ENCODE measurements at places on chromosomes 1 and 21.

GRCh38 chr1:216457356-216457755 is 34.1 kb upstream of the USH2A start:
- no peak for DNase-seq

DNA sequence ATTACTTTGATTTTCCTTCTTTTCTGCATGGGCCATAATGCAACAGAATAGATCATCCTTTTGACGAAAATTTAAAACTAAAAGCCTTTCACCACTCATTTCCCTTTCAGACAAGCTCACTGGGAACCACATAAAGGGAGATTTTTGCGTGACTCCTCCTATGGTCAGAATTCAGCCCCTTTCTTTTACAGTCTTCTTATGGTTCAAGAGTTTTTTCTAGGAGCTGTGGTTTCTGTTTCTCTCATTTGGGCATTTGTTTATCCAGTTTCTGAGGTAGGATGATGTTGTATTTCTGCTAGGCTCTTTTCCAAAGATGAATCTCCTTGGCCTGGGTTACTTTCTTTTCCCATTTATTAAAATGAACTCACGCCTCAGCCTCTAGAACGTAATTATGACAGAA is 16.9 kb downstream of the RGS1 start:
- no peak for DNase-seq

DNA sequence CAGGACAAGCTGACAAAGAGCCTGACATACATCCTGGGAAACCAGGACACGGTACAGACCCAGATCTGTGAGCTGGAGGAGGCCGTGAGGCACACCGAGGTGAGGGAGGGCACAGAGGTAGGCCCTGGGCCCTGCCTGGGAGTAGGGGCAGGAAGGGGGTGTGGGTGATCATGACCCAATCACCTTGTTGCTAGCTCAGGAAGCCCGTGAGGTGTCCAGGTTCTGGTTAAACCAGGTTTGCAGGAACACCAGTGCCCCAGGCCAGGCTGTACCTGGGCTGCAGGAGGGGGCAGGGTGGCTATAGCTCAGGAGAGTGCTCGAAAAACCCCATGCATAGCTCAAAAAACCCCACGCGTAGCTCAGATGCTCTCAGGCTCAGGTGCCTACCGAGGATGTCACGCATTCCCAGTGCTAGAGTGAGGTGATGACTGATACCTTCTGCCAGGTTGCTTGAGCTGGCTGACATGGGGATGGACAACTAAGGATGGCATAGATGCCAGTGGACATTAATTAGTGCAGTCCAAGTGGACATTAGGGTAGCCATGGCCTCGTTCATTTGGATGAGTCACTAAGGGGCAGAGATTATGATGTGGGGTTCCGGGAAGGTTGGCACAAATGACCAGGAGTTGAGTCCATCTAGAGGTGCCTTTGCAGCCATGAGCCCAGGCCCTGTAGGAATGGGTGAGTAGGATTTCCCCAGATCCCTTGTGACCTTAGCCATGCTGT is 3.7 kb downstream of the TRIM46 start:
- DNase-seq, result no peak

- DNase-seq, result no peak
Observed at GRCh38 chr1:9346566-9346965, 53.9 kb downstream of the SPSB1 start.

DNA sequence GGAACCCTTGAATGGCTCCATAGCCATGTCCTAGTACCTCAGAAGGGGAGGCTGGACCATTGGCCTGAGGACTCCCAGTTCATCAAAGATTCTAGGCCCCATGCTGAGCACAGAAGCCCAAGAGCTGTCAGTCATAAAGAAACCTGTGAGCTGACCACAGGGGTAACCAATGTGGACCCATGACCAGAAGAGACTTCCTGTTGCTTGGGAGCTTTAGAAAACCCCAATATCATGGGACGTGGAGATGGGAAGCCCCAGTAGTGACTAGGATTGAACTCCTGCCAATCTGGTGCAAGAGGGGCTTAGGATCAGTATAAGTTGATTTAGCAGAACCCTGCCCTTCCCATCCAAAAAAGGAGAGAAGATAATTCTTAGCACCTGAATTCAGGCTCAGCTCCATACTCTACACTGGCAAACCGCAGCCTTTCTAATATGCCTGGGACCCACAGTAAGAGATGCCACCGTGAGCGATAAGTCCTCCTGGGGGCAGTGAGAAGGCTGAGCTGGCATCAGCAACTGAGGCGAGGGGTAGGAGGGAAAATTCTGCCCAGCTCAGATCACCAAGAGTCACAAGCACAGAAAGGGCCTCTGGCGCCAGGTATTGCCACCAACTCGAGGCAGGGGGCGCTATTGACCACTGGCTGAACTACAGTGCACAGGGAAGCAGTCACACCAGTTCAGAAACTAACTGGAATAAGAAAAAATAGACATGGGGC is 108.9 kb downstream of the CAPN8 start:
- peak; percentile 12 for DNase-seq

- DNase-seq, result peak; percentile 73
Observed at GRCh38 chr1:41788427-41788826, 130.3 kb downstream of the HIVEP3 start.

GRCh38 chr1:205504311-205505075 is at the start of gene CDK18:
CDK18 (plus strand) TSS chr1:205504669; CDS start chr1:205523168, 18,499 bp downstream.
- DNase-seq, result peak; percentile 71

DNA sequence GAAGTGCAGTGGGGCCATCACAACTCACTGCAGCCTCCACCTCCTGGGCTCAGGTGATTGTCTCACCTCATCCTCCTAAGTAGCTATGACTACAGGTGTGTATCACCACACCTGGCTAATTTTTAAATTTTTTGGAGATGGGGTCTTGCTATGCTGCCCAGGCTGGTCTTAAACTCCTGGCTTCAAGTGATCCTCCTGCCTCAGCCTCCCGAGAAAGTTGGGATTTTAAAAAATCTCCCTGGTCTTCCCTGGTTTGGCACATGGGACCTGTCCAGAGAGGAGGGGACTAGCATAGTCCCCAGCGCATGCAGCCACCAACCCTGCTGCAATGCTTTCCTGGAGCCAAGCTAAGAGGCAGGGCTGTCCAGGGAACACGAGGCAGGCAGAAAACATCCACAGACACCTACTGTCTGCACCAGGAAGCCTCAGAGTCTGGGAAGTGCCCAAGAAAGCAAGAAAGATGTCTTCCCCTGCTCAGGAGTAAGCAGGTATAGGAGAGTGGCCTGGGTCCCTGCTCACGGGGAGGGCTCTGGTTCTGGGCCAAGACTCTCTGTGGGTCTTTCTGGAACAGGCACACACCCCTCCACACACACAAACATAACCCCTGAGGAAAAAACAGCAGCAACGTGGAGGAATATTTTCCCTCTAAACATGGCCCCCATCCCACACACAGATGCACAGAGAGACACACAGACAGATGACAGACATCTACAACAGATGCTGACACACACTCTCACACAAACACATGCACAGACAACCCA is 30.8 kb downstream of the ECE1 start:
- no peak for DNase-seq

GRCh38 chr1:156165083-156165482 is 11.7 kb downstream of the SEMA4A start:
- no peak for DNase-seq

- DNase-seq, result no peak
Observed at GRCh38 chr1:17646444-17647280, 107.2 kb downstream of the ARHGEF10L start.

GRCh38 chr21:43347461-43348169 is 79.3 kb downstream of the SIK1 start:
- DNase-seq, result no peak

DNA sequence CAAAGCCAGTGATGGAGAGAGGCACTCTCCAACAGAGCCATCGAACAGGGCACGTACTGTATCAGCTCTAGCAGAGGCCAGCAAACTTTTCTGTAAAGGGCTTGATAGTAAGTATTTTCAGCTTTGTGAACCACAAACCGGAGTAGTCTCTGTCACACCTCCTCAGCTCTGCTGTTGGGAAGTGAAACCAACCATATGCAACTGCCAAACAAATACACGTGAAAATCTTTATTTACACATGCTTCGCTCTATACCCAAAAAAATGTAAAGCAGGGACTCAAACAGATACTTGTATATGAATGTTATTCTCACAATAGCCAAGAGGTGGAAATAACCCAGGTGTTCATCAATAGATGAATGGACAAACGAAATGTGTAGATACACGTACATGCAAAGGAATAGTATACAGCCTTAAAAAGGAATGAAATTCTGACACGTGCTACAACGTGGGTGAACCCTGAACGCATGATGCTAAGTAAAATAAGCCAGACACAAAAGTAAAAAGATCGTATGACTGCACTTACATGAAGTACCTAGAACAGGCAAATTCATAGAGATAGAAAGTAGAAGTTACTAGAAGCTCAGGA is 39.0 kb downstream of the SETD4 start:
- DNase-seq, result no peak

DNA sequence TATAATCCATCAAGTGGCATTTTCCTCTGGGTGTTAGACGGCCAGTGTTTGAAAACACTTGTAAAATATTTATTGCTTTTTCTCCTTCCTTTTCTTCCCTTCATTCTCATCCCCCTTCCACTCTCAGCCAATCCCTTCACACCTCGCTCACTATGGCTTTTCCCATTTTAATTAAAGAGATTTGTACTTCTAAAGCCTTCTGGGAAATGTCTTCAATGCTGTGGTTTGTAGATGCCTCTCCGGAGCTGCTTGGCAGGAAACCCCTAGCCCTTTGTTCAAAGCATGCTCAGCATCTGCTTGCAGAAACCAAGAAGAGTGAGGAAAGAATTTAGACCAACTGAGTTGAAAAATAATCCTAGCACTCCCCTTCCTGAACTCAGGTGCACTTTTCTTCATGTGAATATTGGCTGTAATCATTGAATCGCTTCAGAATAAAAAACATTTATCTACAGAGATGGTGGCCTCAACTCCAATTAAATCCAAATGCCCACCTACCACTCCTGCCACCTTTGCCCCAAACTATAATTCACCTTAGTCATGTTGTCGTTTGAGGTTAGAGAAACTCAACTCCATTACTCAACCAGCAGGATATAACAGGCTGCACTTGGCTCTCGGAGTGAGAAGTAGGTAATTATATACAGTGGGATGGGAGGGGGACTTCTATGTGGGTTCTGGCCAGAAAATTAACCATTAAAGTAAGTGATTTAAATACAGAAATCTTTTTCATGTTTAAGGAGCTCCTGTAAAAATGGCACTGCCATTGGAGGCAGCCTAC is 659.4 kb upstream of the CAMK1G start:
- DNase-seq, result no peak

DNA sequence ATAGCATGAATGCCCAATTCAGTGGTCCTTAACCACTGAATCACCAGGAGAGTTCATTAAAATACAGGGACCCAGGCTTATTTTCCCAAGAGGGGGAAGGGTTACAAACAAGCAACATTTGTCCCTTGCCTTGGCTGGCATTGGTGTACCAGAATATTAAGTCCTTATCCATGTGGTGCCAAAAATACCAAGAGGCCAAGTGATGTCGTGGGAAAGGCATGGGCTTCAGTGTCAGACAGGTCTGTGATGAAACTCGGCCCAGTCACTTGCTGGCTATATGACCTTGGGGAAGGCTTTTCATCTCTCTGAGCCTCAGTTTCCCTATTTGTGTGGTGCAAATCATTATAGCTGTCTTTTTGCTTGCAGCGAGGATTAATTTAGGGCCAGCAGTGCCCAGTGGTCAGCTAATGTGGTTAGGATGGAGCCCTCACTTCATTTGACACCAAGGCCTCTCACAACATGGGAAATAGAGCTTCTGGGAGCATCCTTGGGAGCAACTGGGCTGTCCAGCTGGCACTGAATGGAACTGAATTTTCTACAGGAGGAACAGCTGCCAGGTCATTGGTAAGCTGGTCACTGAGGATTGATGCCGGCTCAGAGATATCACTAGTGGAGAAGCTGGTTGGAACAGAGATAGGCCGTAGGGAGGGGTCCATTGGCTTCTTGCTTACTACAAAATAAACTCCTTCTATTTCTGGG is 77.2 kb upstream of the PPP2R5A start:
- DNase-seq, result no peak

GRCh38 chr1:55118651-55119329 is 79.4 kb downstream of the PCSK9 start:
- DNase-seq, result no peak

DNA sequence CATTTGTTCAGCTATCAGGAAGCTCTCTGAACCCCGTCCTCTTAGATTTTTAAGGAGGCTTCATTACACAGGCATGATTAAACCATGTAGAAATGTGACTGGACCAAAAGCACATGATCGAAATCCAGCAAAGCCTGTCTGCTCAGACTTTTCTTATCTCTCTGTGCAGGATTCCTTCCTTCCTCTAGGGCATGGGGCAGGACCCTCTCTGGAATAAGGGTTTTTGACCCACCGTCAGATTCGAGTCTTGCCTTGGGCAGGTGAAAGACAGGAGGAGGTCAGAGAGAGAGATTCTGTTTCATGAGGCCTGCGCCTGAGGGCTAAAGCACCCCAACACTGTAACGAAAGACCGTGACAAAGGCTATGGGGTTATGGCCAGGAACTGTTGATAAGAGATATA is 136.8 kb downstream of the RHOU start:
- DNase-seq, result no peak

- DNase-seq, result peak; percentile 29
Observed at GRCh38 chr1:88876573-88877365, 14.6 kb downstream of the GTF2B start.

DNA sequence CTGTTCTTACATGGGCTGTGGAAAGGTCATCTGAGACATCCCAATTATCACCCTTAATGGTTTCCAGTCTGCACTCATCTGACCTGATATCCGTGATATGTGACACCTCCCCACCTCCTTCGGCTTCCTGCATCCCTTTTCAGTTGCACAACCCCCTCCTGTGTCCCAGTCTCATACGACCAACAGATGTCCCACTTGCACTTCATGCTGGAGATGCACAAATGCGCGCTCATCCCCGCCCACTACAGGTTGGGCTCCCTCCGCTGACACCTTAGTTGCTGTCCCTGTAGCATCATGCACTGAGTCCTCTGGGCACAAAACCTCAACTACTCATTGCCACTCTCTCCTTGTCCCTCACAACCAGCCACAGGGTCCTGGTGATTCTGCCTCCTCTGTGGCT is 94.4 kb downstream of the MIS18A start:
- DNase-seq, result no peak

GRCh38 chr1:2969011-2969844 is 52.0 kb upstream of the ACTRT2 start:
- no peak for DNase-seq

DNA sequence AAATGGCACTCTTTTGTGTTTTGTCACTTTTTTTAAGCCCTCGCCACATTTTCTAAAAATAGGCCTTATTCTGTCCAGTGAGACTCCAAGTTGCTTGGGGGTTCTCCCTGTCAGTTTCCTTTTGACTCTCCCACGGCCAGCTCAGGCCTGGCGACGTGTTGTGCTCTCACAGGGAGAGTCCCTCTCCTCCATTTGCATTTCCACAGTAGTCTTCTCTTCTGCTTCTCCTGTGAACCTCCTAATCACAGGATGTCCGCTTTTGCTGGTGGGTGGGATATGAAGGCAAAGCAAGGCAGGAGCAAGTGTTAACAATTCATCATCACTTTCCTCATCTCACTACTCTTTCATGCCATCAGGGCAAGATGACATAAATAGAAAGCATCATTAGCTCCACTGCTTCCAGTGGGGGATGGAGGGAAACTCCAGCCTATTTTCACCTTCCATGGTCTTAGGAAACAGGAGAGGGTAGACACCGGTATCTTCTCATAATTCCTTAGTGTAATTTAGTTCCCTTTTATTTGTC is 99.8 kb downstream of the INTS7 start:
- no peak for DNase-seq

GRCh38 chr1:64090436-64090835 is 113.0 kb upstream of the UBE2U start:
- no peak for DNase-seq

GRCh38 chr1:195019385-195019784 is 1588.9 kb downstream of the KCNT2 start:
- DNase-seq, result no peak

GRCh38 chr1:17045634-17046333 is 8.0 kb downstream of the SDHB start:
- DNase-seq, result peak; percentile 83

Measured in G401 (cell line).